Putamen (tissue), 1 donor: ENCODE measurements at places on chromosomes 7 and 10.

DNA sequence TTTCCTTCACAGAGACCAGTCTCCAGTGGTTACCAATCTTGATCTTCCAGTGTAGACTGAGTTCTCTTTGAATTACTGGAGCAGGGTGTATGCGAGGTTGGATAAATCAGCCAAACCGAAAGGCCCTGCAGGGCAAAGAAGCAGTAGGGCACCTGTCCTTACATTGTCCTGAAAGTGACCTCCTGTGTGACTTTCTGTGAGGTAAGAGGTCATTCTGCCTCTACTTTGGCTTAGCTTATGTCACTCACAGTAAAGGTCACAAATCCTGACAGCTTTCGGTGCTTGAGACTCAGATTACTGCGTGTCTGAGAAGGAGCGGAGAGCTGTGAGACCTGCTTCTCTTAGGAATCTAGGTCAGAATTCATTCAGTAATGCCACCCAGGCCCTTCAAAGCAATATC lies 252.7 kb upstream of the ETV1 start:
- no peak for DNase-seq

DNA sequence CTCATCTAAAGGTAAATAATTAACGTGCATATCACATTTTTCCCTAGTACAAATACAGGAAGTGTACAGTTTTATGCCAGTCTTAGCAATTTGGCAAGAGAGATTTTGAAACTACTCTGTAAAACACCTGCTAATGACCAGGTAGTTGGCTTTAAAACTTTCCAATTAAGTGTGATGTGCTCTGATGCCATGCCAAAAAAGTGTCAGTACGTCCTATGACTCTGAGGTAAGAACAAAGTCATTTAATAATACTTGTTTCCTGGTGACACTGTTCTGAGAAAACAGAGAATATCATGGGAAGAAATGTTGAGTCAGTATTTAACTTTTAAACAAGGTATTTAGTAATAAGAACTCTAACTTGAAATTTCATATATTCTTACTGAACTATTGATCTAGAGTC lies 9.6 kb downstream of the PDZD8 start:
- DNase-seq, result no peak

DNA sequence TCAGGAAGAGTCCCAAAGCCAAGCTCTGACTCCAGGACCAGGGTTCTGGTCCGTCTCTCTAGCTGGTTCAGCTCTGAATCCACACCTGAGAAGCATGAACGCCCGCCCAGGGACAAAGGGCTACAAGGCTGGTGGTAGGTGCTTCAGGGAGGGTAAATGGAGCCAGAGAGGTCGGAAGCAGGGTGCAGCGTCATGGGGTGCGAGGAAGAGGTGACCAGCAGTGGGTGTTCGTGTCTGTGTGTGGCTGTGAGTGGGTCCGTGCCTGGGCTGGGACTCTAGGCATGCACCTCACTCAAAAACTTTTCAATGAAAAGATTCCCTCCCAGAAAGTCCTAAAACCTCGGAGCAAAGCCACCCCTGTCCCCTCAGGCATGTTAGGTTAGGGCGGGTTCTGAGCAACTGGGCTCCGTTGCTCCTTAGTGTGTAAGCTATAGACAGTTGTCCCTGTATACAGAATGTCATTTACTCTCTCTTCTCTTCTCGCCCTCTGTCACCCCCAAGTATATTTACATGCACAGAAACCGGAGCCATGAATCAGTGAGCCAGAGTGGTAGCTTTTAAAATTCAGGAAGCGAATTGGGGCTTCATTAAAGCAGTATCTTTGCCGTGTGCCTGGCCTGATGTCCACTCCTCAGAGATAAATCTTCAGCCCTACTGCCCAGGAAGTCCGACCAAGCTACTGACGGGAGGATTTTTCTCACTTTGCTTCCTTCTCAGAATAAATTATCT lies 12.3 kb upstream of the GATA3 start:
- DNase-seq, result no peak

GRCh38 chr7:80896906-80897598 lies 21.8 kb downstream of the SEMA3C start:
- no peak for DNase-seq

DNA sequence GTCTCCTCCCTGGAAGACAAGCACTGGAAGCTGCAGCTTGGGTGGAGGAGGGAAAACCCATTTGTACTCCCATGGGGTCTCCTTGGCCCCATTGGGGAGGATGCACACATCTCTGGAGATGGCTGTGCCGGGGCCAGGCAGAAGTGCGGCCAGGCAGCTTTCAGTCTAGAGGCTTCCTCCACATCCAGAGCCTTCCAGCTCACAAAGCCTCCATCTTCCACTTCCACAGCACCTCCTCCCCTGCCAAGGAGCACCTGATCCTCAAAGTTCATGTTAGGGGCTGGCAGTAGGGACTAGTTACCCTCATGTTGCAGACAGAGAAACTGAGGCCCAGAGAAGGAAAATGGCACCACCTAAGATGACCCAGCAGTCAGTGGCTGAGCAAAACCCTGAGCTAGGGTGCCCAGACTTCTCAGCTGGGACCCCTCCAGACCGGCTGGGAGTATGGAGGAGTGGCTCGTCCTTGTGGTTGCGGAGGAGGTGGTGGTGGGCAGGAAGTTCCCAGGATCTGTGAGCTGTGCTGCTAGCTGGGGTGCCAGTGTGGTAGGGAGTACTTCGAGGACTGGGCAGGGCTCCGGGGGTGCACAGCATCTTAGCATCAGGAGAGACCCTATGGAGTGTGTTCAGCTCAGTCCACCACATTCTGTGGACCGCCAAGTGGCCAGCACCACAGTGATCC lies 44.2 kb downstream of the ADCYAP1R1 start:
- DNase-seq, result no peak

DNA sequence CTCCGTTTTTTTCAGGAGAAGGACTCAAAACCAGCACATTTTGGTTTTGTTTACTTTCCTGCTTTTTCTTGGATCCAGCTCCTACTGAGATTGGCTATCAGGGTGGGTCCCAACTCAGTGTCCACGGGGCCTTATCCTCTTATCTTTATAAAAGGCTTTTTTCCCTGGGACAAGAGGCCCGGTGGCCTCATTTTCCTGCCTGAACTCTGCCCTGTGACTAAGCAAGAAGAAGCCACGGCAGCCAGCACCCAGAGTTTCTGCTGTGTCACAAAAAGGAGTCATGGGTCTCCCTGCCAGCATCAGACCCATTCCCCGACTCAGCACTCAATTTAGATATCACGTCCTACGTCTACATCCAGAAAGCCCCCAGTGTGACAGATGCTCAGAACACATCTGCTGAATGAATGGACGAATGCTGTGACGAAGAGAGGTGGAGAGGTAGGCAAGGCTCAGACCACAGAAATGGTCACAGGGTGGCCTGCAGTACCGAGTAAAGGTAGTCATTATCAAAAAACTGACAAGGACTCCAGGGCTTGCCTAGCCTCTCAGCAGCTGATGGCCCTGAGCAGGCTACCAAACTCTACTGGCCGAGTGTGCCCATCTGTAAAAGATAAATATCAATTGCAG lies 16.7 kb downstream of the DLG5 start:
- no peak for DNase-seq

DNA sequence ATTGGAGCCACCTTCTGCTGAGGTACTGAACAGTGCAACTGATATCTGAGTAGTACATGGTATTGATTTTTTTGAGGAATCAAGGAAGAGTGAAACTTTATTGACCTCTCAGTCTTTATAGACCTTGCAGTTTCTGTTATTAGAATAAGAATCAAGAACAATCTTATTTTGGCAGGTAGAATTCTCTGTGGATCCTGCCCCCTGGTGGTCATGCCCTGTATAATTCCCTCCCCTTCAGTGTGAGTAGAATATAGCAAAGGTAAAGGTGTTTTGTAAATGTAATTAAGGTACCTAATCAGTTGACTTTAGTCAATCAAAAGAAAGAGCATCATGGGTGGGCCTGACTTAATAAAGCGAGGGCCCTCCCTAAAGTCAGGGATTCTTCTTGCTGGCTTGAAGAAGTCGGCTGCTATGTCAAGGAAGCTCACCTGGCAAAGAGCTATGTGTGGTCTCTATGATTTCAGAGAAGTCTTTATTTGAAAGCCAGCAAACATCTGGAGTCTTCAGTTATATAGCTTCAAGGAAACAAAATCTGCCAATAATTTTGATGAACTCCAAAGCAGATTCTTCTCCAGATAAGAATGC lies 142.8 kb downstream of the LSM5 start:
- DNase-seq, result no peak

- DNase-seq, result no peak
Measured at GRCh38 chr10:115094416-115095140, 1.4 kb downstream of the ATRNL1 start.

GRCh38 chr10:124072106-124072505 lies 21.3 kb downstream of the CHST15 start:
- DNase-seq, result no peak
